Diencephalon (tissue), 1 donor: ENCODE measurements at places on chromosomes 6 and 20. TPM values are rescaled to one million over a fixed set of nuclear protein-coding genes. Genes with fewer than 3 reads are reported as not detected.

SLC17A2 gene
- not detected for total RNA-seq

PLEKHG1 gene
- 13.8 TPM for total RNA-seq

SDCBP2 gene
- total RNA-seq, result 10.4 TPM

APOM gene
- total RNA-seq, result 0.69 TPM

PSORS1C2 gene
- total RNA-seq, result not detected

CCR6 gene
- total RNA-seq, result not detected

ARMC2 gene
- 29.5 TPM for total RNA-seq

RSPO4 gene
- total RNA-seq, result 0.92 TPM

GHRH gene
- total RNA-seq, result 2.3 TPM

C20orf141 gene
- not detected for total RNA-seq

JPH2 gene
- total RNA-seq, result 0.46 TPM

TRAPPC3L gene
- 0.69 TPM for total RNA-seq

RAET1G gene
- total RNA-seq, result not detected

MED23 gene
- 56.1 TPM for total RNA-seq

AP5S1 gene
- 8.1 TPM for total RNA-seq

PDE7B gene
- total RNA-seq, result 27.5 TPM

SLC26A8 gene
- total RNA-seq, result 9.0 TPM

KAT14 gene
- 27.7 TPM for total RNA-seq

SPATA25 gene
- total RNA-seq, result 1.6 TPM

FGD2 gene
- 3.2 TPM for total RNA-seq

FIG4 gene
- total RNA-seq, result 76.4 TPM

FERMT1 gene
- total RNA-seq, result 3.0 TPM

PTPRT gene
- 41.5 TPM for total RNA-seq

FAXC gene
- total RNA-seq, result 44.8 TPM

CDK19 gene
- 43.1 TPM for total RNA-seq

POU5F1 gene
- total RNA-seq, result not detected

TRIM31 gene
- not detected for total RNA-seq
